ENCODE measurements at places on chromosomes 4 and X.

- no peak for DNase-seq
These were observed 152.7 kb downstream of the SOWAHB start for GRCh38 chr4:76745240-76745639.

GRCh38 chr4:182189103-182189878 lies 53.9 kb upstream of the TENM3 start:
- DNase-seq: no peak

DNA sequence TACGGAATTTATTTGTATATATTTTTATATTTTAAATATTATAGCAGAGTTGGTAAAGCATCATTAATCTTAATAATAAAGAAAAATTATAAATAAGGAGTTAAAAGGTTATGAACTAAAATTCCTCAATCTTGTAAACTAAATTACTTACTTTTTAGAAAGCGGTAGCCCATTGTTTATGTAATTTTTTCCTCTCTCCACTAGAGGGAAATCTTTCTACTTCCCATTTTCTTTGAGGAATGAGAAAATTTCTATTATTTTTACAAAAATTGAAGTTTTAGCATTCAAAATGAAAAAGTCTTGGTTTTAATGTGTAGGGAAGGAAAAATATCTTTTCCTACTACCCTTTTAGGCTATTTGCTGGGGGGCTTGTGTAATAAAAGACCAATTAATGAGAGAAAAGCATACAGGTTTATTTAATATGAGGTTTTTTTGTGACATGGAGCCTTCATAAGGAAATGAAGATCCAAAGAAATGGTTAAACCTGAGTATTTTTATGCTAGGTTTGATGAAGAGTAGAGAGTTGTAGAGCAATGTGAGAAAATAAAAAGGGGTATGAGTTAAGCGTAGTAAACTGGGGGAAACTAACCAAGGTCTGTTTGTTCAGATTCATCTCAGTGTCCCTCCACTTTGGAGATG lies 68.7 kb upstream of the ADAD1 start:
- DNase-seq: no peak

DNA sequence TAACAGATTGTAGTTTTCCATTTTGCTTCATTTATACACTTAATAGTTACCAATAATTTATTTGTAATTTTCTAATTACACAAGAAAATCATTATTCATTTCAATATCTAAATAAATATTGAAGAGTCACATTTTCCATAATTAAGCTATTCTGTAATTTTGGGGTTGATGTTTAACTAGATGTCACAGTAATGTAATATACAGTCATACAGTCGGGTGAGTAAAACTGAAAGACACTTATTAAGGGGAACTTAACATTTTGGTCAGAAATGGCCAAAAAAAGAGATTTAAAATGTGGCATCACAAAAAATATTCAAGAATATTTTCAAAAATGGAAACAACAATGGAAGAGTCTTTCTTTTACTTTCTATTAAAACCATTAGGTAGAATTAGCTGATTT lies 1080.3 kb downstream of the ARAP2 start:
- no peak for DNase-seq

- DNase-seq: no peak
These were observed 130.8 kb upstream of the SFRP2 start for GRCh38 chr4:153919667-153920066.

GRCh38 chr4:36123906-36124305 lies 120.4 kb downstream of the ARAP2 start:
- DNase-seq: no peak

GRCh38 chr4:172497321-172497720 lies 671.3 kb upstream of the GALNT7 start:
- DNase-seq: no peak

DNA sequence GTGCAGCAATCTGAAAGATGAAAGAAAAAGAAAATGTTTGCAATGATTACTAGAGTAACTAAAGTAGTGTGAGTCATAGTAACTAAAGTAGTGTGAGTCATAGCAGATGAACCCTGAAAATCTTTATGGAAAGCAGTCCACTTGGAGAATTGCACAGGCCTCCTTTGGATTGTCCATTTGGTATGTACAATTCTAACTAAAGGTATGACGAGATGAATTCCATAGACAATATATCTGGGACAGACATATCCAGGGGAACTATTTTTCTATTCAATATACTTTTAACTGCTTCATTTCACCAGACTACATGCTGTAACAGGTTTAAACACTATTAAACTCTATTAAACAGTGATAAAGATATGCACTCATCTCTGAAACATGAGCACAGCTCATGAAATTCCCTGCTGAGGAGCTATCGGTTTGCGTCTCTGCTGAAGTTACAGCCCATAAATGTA lies 798.7 kb downstream of the PCDH7 start:
- no peak for DNase-seq

GRCh38 chr4:173192375-173193162 lies 24.0 kb downstream of the GALNT7 start:
- no peak for DNase-seq

DNA sequence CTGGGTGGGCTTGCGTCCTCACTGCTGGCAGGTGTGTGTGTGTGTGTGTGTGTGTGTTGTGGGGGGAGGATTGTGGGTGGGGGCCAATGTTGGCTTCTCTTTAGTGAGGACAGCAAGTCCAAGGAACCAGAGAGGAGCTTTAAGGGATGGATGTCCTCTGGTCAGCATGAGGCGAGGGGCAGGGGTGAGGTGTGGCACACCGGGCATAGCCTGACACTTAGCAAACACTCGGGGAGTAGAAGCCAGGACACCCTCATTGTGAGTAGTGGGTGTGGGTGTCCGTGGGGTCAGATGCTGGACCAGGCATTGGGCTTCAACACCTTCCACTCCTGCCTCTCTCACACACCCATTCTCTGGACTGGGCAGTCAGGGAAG lies 2.8 kb downstream of the SORCS2 start:
- no peak for DNase-seq

DNA sequence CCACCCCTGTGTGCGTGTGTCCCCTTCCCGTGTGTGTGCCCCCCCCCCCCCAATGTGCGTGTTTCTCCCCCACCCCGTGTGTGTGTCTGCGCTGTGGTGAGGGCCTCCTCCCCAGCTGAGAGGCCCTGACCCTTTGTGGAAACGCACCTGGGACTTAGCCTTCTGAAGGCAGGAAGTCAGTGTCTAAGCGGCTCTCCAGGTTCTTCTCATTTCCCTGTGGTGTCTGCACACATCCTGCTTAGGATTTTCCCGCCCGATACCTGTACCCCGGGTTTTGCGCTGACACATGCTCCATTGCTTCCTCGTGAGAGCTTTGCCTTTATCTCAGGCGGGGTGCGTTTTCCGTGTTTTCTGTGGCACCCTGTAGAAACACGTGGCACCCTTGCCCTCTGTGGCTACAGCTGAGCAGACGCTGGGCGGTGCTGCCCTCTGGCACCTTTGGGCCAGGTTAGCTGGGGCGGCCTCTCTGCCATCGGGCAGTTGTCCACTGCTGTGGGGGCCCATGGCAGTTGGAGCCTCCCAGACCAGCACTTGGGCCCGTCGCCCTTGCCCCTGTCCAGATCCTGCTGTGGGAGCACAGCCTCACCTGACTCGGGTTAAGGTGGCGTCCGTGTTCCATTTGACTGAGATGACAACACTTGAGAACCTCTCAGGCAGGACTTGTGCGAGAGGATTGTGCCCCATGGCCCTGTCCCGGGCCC lies 26.3 kb downstream of the MAEA start:
- DNase-seq: no peak

- DNase-seq: no peak
These were observed 1609.1 kb downstream of the C4orf33 start for GRCh38 chr4:130705023-130705422.

DNA sequence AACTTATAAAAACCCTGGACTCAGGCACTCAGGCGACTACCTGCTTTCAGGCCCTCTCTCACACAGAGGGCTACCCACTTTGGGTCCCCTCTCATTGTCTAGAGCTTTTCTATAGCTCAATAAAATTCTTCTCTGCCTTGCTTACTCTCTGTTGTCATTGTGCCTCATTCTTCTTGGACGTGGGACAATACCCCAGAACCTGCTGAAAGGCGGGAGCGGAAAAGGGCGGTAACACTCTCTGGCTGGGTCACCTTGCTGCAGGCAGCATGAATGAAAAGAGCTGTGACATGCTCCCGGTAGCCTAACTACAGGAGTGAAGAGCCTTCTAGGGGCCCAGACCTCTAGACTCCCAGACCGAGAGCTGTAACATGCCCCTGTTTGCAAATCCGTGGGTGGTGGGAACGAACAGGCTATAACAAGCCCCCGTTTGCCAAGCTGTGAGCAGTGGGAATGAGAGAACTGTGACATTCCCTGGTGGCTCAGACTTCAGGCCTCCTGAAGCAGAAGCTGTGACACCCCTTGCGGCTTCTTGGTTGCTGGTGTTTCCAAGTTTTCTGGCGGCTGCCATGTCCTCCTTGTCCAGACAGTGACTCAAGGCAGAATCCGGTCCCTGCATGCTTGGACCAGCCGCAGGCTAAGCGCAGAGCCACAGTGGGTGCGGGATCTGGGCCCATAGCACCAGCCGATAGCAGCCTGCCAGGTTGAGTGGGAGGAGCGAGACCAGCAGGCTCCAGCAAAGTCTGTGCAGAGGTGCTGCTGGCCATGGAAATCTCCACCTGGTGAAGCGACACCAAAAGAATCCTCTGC lies 684.6 kb downstream of the ARAP2 start:
- no peak for DNase-seq

- DNase-seq: no peak
These were observed 144.6 kb downstream of the AMELX start for GRCh38 chrX:11437642-11438379.

DNA sequence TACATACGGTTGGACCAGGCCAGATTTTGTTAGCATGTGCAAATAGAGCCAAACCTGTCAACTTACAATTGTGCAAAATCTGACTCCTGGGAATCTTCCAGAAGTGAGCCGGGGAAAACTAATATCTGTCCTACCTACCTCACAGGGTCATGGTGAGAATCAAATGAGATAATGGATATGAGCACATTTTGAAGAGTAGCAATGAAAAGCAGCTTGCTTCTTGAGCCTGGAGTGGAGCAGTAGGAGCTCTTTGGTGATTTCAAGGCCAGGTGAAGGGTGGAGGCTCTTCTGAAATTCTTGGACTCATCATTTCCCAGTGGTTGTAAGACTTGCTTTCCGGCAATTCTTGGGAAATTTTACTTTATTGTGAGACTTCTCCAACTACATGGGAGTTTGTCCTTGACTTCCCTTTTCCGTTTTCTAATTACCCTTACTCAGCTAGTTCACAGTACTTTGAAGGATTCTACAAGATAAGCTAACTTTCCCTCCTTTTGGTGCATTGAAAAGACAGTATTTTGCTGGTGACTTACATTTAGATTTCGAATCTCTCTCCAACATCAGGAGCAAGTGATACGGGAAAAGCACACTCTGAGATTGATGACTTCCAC lies 12.2 kb downstream of the PLAC1 start:
- DNase-seq: no peak

GRCh38 chr4:45350438-45350837 lies 624.1 kb upstream of the GNPDA2 start:
- no peak for DNase-seq
